Caudate nucleus (tissue), 63 donors: ENCODE measurements at places on chromosomes 1 and 21.

- DNase-seq: no peak
Measured at GRCh38 chr21:36960676-36961284, 5.7 kb downstream of the HLCS start.

GRCh38 chr1:19441048-19441780 lies 44.1 kb downstream of the CAPZB start:
- DNase-seq: no peak

GRCh38 chr1:223752721-223753515 lies 40.6 kb downstream of the CAPN2 start:
- DNase-seq: no peak

DNA sequence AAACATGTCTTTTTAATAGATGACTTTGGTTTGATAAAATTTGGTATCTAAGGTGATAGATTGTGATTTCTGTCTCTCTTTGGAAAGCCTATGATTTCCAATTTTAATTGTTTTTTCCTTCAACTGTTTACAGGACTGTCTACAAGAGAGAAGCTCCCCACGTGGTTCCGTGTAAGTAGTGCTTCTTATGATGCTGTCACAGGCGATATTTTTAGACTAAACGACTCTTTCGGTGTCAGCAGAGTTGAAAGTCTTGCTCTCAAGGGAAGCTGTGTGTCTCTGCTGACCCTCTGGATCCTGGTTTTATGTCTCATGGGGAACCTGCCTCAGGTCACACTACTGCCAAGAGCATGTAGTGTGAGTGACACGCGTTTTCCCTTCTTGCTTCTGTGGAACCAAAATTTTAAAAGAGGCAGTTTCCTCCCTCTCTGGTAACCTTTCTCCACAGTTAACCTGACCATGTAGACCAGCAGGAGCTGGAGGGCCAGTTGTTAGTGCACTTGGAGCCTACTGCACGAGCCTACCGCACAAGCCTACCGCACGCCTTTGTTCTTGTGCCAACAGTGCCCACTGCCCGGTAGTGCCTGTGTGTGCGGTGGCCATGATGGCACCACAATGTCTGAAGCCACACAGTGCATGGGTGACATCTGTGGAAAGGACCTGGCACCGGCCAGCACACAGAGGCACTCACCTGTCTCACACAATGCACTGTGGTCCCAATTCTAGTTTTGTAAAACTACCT lies 91.9 kb downstream of the PCBP3 start:
- DNase-seq: no peak

DNA sequence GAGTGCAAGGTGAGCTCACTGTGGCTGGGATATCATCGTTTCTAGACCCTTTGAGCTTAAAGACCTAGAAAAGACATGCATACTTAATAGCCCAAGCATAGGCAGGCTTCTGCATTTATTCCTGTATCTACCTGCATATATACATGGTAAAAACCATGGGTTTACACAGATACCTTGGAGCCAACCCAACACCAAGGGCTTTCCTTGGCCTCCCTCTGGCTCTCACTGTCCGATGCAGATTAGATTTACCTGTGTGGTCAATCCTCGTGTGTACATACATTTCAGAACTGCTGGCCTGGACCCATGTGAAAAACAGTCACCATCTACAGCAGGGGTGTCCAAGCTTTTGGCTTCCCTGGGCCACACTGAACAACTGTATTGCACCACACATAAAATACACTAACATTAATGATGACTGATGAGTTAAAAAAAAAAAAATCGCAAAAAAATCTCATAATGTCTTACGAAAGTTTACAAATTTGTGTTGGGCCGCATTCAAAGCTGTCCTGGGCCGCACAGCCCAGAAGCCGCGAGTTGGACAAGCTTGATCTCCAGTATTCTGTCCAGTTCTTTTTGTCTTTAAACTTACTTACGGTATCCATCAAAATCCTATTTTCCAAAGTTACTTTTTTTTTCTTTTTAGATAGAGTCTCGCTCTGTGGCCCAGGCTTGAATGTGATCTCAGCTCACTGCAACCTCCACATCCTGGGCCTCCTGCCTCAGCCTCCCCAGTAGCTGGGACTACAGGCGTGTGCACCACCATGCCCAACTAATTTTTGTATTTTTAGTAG lies 43.5 kb downstream of the WDR4 start:
- DNase-seq: no peak

DNA sequence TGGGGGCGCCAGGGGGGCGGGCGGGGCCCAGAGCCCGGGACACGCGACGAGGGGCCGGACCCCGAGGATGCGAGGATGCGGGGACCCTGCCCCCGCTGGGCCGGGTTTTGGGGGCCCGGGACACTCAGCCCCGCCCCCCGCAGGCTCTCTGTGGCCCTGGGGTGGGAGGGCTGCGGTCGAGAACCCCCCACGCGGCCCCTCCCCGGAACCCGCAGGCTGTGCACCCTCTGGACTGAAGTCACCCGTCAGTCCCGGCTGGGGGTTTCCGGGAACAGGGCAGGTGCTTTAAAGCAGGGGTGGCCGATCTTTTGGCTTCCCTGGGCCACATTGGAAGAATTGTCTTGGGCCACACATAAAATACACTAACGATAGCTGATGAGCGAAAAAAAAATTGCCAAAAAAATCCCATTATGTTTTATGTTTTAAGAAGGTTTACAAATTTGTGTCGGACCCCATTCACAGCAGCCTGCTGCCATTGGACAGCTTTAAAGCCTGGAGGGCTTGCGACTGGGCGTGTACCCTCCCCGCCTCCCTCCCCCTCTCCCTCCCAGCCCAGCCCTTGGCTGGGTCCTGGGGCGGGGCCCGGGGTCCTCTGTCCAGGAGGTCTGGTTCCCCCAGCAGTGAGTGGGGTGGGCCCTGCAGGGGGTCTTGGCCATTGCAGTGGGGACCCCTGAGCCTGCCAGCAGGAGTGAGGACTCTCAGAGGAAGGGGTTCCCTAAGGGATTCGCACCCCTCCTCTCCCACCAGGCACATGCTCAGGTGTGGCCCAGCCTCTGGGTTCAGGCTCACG lies 21.6 kb upstream of the C1orf159 start:
- DNase-seq: no peak

GRCh38 chr1:7299329-7299799 lies 471.7 kb upstream of the VAMP3 start:
- no peak for DNase-seq
